Neural progenitor cell (in vitro differentiated cells): ENCODE measurements at places on chromosomes 7 and 10. TPM values are rescaled to one million over a fixed set of nuclear protein-coding genes. Genes with fewer than 3 reads are reported as not detected.

DNA sequence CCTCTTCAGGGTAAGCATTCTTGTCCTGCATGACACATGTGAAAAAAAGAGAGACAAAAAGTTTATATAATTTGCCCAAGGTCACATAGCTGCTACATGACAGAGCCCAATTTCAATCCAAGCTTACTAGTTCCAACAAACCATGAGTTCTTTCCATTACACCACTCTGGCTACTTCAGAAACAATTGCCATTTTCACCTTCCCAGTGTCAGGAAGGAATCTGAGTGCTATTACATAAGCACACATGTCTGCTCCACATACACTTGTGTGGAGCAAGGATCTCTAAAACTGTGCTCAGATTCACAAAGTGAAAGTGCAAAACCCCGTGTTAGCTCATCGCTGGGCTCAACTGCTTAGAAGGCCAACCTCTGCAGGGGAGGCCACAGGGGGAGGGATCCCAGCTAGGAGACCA, 356.2 kb upstream of the NFE2L3 start:
- no peak for DNase-seq

- DNase-seq, result no peak
These were observed 1248.5 kb upstream of the LRRN3 start for GRCh38 chr7:109842386-109842785.

DNA sequence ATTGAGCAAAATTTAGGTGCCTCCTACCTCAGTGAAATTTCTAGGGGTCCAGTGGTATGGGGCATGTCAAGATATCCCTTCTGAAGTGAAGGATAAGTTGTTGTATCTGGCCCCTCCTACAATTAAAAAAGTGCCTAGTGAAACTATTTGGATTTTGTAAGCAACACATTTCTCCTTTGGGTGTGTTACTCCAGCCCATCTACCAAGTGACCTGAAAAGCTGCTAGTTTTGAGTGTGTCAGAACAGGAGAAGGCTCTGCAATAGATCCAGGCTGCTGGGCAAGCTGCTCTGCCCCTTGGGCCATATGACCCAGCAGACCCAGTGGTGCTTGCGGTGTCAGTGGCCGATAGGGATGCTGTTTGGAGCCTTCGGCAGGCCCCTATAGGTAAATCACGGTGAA, 46.0 kb downstream of the PTPRE start:
- no peak for DNase-seq

Gene SLC29A3
- 2.5 and 9.0 TPM in 2 replicates for total RNA-seq

Gene SPDYE9
- not detected in 2 replicates for total RNA-seq

DNA sequence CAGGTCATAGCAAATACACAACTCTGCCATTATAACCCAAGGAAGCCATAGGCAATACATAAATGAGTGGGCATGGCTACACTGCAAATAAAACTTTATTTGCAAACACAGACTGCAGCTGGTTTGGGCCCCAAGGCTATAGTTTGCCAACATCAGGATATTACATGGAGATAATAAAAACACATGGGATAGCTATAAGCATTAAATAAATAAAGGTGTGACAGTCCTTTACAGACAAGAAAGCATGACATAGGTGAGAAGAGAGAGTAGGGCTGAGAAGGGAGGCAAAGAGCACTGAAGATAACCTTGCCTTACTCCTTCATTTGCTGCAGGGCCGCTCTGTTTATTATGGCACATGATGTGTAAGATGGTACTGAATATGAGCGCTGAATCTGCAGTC, 135.1 kb upstream of the GHITM start:
- DNase-seq, result no peak

DNA sequence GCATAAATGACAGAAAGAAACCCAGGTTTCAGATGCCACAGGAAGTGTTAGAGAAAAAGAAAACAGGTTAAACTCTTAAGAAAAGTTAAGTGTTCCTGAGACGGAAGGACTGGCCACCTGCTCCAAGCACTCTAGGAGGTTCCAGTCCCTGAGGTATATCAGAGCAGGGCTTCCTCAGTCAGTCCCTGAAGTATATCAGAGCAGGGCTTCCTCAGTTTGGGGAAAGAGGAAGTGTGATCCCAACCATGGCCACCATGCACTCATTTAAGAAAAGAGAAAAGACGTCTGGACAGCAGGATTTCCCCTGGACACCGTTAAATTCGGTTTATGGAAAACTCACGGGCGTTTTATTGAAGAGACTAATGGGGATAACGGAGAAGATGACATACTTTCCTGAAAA, 133.4 kb upstream of the PFKP start:
- no peak for DNase-seq

- no peak for DNase-seq
These were observed 89.0 kb downstream of the AASS start for GRCh38 chr7:122055073-122055472.

DNA sequence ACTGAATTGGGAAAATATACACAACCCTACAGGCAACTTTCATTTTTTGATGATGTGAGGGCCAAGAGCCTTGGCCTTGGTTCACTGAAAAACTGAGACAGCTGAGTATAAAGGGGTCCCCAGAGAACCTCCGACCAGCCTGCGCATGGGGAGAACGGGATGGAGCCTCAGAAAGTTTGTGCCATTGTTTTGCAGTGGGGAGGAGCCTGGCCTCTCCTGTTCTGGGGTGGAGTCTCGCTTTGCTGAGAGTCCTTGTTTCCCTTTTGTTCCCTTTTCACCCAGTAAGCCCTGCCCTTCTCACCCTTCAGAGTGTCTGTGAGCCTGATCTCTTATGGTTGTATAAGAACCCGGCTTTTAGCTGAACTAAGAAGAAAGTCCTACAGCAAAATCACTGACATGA, 193.2 kb upstream of the AKR1E2 start:
- peak; percentile 17 for DNase-seq

- DNase-seq, result no peak
These were observed 20.4 kb upstream of the INSYN2A start for GRCh38 chr10:127216786-127217185.

Gene TUBAL3
- total RNA-seq, result not detected in 2 replicates

- DNase-seq, result no peak
These were observed 285.6 kb upstream of the SORCS1 start for GRCh38 chr10:107450056-107450455.

Gene SLF2
- total RNA-seq, result 15.5 and 19.5 TPM in 2 replicates

GRCh38 chr10:95257849-95258248, 33.0 kb downstream of the PDLIM1 start:
- DNase-seq, result no peak

Gene PNLIPRP1
- not detected in 2 replicates for total RNA-seq

Gene GNG11
- 0.56 and 0.86 TPM in 2 replicates for total RNA-seq

GRCh38 chr7:40583667-40584444, 449.1 kb downstream of the SUGCT start:
- no peak for DNase-seq

Gene ZNF138
- total RNA-seq, result 32.6 and 61.2 TPM in 2 replicates

- DNase-seq, result peak; percentile 50
These were observed 6.8 kb downstream of the TBC1D12 start for GRCh38 chr10:94409021-94409657.

Gene C10orf67
- not detected in 2 replicates for total RNA-seq

DNA sequence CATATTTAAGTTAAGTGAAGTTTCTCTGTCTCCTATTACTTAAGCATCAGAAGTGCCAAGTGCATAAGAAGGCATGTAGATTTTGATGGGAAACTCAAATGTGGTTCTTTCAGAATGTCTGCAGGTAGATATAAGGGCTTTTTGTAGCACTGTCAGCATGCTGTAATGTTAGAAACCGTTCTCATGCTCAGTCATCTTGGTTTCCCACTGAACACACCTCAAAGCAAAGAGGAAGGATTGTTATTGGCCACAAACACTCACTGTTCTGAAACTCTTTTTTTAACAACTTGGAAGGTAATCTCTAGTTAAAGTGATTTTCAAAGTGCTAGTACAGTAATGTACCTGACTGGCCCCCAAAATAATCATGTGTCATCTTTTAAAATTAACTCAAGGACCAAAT, 126.0 kb downstream of the AASS start:
- DNase-seq, result no peak

Gene SMNDC1
- total RNA-seq, result 11.7 and 18.1 TPM in 2 replicates

DNA sequence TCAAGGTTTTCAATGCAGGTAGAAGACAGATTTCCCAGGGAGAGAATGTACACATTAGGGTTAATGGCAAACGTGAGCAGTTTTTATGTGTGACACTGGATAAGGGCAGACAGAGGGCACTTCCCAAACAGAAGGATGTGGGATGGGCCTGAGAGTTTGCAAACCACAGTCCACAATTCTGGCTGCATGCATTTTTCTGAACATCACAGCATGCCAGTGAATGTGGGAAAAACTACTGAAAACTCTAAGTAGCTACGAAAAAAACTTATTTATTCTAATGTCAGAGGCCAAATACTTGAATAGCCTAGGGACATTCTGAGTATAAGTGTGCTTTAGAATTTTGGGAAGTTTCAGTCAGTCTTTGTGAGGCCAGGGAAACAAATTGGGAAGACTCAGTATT, 145.9 kb downstream of the NRCAM start:
- DNase-seq, result no peak

DNA sequence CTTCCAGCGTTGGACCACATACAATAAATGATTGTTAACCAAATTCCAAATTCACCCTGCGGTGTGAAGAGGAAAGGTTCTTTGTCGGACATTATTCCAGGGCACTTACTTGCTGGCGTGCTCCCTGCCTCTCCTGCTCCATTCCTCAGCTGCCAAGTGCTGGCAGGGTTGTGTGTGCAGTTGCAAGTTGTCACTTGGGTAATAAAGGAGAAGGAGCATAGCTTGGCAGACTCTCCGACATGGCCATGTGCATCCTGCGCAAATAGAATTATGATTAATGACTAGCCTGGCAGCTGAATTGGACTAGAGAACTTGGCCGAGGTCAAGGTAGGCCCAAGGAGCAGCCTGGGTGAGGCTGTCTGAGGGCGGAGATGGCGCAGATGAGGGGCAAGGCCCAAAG, 92.3 kb upstream of the ELMO1 start:
- no peak for DNase-seq

- DNase-seq, result no peak
These were observed 107.3 kb downstream of the CELF2 start for GRCh38 chr10:11125004-11125403.

Gene CHST3
- 9.1 and 11.9 TPM in 2 replicates for total RNA-seq

GRCh38 chr10:5291501-5292195, 73.1 kb upstream of the UCN3 start:
- DNase-seq, result peak; percentile 17

- no peak for DNase-seq
These were observed 23.4 kb downstream of the ARHGEF5 start for GRCh38 chr7:144378651-144379050.

Gene ZNF425
- 4.2 and 15.7 TPM in 2 replicates for total RNA-seq

GRCh38 chr10:112407696-112408095, 33.8 kb downstream of the ACSL5 start:
- DNase-seq, result no peak

DNA sequence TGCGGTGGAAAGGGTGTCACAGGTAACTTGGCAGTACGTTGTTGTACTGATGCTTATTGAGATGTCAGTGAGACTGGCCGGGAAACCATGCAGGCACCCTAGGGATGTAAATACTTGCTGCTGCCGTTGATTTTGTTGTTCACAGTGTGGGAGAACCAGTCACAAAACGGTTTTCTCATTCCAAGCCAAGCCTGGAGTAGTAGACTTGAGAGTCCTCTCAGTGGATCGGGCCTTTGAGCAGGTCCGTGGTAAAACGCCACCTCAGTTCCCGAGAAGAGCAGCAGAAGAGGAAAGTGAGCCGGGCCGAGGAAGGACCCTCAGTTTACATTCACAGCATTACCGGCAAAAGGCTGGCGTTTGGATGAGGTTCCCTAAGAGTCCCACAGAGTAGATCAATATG, 1.1 kb downstream of the JAKMIP3 start:
- DNase-seq, result no peak

Gene EPHB6
- total RNA-seq, result 4.8 and 14.2 TPM in 2 replicates

- DNase-seq, result peak; percentile 69
These were observed 14.7 kb upstream of the C7orf33 start for GRCh38 chr7:148575640-148576411.

DNA sequence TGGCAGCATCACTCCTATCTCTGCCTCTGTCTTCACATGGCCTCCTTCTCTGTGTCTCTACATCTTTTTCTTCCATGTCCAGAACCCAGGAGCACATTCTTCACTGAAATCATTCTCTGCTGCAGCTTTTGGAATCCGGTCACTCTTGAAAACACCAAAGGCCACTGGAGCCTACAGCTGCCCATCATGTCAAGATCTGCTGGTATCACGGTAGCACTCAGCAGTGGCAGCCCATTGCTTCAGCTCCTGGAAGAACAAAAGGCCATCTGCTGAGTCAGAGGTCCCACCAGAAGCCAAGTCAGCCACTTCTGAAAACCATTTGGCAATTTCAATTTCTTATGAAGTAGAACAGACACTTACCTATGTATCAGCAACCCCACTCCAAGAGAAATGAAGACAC, 6.1 kb upstream of the PCBD1 start:
- no peak for DNase-seq

- DNase-seq, result no peak
These were observed 150.3 kb downstream of the RNF216 start for GRCh38 chr7:5631152-5631551.

DNA sequence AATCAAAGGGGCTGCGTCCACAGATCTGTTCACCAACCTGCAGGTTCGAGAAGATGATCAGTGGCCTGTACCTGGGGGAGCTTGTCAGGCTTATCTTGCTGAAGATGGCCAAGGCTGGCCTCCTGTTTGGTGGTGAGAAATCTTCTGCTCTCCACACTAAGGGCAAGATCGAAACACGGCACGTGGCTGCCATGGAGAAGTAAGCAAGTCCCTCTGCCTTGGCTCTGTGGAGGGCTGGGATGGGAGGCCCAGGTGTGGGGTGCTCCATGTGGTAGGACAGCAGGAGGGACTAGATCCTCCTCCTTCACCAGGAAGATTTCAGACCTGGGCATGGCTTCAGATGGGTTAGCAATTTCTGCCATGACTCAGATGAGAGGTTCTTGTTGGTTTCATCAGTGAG, 25.9 kb downstream of the HKDC1 start:
- DNase-seq, result no peak

- no peak for DNase-seq
These were observed 11.2 kb upstream of the TECTB start for GRCh38 chr10:112271982-112272381.

- no peak for DNase-seq
These were observed 89.1 kb upstream of the SMIM30 start for GRCh38 chr7:113207441-113207840.

Gene CDHR1
- total RNA-seq, result 1.4 and 2.7 TPM in 2 replicates

Gene ATP6V0A4
- total RNA-seq, result 0.36 TPM in 1 of 2 replicates, not detected in the other
